Stomach (tissue), 19 donors: ENCODE measurements at places on chromosomes 5 and 9.

GRCh38 chr5:78232163-78232562 lies 62.3 kb downstream of the AP3B1 start:
- H3K27ac ChIP-seq = no peak overlapping the region
- no peak overlapping the region for H3K4me3 ChIP-seq
- DNase-seq = no peak
- peaks cover 8% of the 10 kb centered on the region for H3K4me1 ChIP-seq
- no peaks in the 10 kb centered on the region for H3K27me3 ChIP-seq
- H3K36me3 ChIP-seq = peaks cover under 1% of the 10 kb centered on the region

DNA sequence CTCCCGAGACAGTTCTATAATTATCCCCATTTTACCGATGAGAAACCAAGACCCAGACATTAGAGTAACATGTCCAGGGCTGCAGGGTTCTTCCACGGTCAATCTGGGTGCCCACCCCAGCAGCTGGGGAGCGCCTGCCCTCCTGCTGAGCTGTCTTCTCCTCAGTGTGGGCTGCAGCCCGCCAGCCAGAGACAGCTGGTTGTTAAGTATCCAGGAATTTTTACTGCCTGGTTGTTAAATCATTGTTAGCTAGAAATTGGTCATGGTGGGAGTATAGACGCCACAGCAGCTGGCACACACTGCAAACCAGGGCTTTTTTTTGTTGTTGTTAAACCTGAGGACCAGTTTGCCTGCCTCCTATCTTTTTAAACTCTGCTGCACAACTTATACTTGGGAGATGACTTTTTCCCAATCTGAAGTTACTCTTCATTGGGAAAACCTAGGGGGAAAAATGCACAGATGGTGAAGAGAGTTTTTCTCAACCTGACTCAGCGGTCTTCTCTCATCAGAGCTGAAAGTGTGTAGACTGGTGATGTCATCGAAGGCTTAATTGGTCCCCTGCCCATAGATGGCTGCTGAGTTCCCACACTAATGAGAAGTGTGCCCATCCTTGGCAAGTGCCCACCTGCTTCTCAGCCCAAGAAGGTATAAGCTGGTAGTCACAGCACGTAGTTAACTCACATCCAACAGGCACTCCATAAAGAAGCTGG lies 208.6 kb downstream of the DRD1 start:
- no peaks in the 10 kb centered on the region for H3K4me1 ChIP-seq
- no peaks in the 10 kb centered on the region for H3K27me3 ChIP-seq
- H3K36me3 ChIP-seq = no peaks in the 10 kb centered on the region
- DNase-seq = no peak

DNA sequence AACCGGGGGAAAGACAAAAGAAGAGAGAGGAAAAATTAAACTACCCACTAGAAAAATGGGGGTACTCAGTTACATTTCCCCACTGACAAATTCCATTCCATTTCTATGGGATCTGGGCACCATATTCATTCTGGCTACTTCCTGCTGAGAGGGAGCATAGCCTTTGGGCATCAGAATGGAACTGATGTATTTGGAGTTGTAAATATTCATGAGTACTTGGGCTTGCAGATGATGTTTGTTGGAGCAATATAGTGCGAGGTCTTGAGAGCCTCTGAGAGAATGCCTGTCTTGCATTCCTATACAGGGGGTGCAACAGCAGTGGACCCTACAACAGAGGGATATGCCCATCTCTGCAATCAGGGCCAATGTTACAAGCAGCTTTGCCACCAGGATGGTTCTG lies 16.7 kb downstream of the GMCL2 start:
- no peak overlapping the region for H3K27ac ChIP-seq
- no peaks in the 10 kb centered on the region for H3K36me3 ChIP-seq
- peaks cover 25% of the 10 kb centered on the region for H3K27me3 ChIP-seq

DNA sequence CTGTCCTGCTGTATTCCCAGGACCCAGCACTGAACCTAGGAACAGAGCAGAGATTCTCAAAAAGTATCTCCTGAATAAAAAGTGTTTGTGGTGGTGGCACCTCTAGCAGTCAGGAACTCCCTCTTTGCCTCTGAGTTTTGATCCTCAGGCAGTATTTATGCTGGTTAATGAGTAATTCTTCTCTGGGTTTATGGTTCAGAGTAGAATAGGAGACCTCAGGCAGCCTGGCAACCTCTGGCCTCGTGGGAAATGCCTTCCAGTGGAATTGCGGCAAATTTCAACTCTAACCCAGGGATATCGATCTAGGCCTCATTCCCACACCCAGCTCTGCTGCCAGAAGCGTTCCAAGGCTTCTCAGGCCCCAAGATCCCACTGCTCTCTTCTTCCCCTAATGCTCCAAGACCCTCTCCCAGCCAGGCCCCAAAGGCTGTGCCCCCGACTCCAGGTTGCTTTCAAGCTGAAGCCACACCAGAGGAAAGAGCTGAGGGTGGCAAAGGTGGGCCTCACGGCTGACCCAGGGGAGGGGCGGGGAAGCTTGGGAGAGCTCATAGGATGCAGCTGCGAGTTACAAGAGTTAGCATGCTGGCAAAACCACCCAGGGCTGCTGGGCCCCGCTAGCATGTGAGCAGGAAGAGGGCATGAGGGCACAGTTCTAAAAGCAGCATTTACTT lies 10.9 kb upstream of the HDHD3 start:
- peaks cover 46% of the 10 kb centered on the region for H3K36me3 ChIP-seq
- no peaks in the 10 kb centered on the region for H3K27me3 ChIP-seq
- peak; percentile 79 for DNase-seq
- peak overlapping the region; percentile 75 for H3K27ac ChIP-seq

- peaks cover 10% of the 10 kb centered on the region for H3K4me1 ChIP-seq
- H3K36me3 ChIP-seq = peaks cover 29% of the 10 kb centered on the region
- H3K27ac ChIP-seq = no peak overlapping the region
These were observed 2.0 kb upstream of the KDM3B start for GRCh38 chr5:138350563-138350890.

DNA sequence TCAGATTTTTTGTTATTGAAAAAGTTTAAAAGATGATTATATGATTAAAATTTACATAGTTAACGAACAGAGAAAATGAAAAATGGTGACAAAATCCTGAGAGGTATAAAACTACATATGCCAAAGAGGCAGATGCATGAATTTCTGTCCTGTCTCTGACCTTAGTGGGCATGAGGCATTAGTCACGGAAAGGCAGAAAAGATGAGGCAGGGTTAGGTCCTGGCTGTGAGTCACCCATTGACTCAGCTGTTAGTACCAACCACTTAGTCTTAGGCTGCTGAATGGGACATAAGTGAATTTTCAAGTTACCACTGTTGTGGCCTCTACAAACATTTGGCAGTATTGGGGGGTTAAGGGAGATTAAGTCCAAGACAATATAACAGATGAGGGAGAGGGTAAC lies 33.1 kb downstream of the RASA1 start:
- no peak overlapping the region for H3K4me3 ChIP-seq
- no peak for DNase-seq
- H3K4me1 ChIP-seq = peaks cover 30% of the 10 kb centered on the region

- no peaks in the 10 kb centered on the region for H3K36me3 ChIP-seq
- DNase-seq = no peak
- H3K27ac ChIP-seq = no peak overlapping the region
These were observed 201.5 kb downstream of the AOPEP start for GRCh38 chr9:94927762-94928670.

GRCh38 chr9:86112057-86112456 lies 12.7 kb upstream of the GOLM1 start:
- H3K4me3 ChIP-seq = no peak overlapping the region
- H3K27ac ChIP-seq = no peak overlapping the region
- H3K27me3 ChIP-seq = no peaks in the 10 kb centered on the region
- no peak for DNase-seq
- H3K36me3 ChIP-seq = no peaks in the 10 kb centered on the region
- no peaks in the 10 kb centered on the region for H3K4me1 ChIP-seq

- no peaks in the 10 kb centered on the region for H3K27me3 ChIP-seq
- H3K4me3 ChIP-seq = no peak overlapping the region
- no peaks in the 10 kb centered on the region for H3K4me1 ChIP-seq
- H3K36me3 ChIP-seq = no peaks in the 10 kb centered on the region
- DNase-seq = no peak
These were observed 352.4 kb upstream of the ACTBL2 start for GRCh38 chr5:57834829-57835608.

- DNase-seq = peak; percentile 61
- H3K27ac ChIP-seq = peak overlapping the region; percentile 77
- H3K4me3 ChIP-seq = no peak overlapping the region
These were observed 218.5 kb downstream of the C9orf50 start for GRCh38 chr9:129402371-129402739.

DNA sequence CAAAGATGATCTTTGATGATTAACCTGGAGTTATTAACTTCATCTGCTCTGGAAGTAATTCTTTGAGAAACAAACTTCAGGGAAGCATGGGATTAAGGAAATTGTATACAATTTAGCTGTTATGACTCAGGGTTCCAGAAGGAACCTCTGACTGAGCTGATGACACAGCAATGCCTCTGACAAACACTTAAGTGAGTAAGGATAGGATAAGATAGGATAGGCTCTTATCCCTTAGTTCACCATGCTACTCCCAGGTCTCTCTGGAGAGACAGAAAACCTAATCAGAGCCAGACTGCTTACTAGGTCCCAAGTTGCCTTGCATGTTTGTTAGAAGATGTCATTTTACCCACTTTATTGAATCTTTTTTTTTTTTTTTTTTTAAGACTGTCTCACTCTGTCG lies 12.6 kb upstream of the TMEM38B start:
- H3K4me1 ChIP-seq = no peaks in the 10 kb centered on the region
- no peak overlapping the region for H3K27ac ChIP-seq
- no peak overlapping the region for H3K4me3 ChIP-seq
- no peaks in the 10 kb centered on the region for H3K36me3 ChIP-seq
- no peak for DNase-seq
- H3K27me3 ChIP-seq = no peaks in the 10 kb centered on the region

- DNase-seq = no peak
- H3K4me3 ChIP-seq = peak overlapping the region; percentile 49
- H3K4me1 ChIP-seq = peaks cover 35% of the 10 kb centered on the region
These were observed 3.4 kb upstream of the CNTRL start for GRCh38 chr9:121071370-121071755.

DNA sequence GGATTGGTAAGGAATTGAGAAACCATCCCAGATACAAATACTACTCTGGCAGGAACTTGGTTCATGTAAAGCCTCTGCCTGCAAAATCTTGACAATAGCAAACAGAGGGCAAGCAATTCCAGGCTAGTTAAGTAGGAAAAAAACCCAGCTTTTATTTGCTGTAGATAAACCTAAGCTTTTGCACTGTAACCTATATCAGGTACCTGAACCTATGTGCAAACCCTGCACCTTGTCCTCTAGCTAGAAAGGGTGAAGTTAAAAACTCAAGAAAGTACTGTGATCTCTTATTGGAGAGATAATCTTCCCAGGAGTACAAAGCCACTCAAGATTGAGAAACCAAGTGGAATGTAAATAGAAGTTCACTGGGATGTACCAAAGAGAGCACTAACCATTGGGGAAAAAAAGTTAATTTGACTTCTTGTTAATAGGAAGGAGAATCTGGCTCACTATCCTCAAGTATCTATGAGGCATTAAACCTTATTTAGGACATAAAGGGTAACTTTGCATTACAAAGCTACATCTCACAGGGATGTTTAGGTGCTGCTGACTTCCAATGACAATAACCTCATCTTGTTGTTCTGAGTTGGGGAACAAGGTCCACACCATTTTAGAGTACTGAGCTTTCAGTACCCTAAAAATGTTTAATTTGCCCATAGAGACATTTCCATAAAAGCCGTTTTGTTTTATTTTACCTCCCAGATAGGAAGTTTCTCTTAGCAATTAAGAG lies 73.8 kb upstream of the PCA3 start:
- no peak for DNase-seq
- H3K36me3 ChIP-seq = no peaks in the 10 kb centered on the region
- no peak overlapping the region for H3K4me3 ChIP-seq
- H3K27me3 ChIP-seq = no peaks in the 10 kb centered on the region
- H3K4me1 ChIP-seq = peaks cover 61% of the 10 kb centered on the region

DNA sequence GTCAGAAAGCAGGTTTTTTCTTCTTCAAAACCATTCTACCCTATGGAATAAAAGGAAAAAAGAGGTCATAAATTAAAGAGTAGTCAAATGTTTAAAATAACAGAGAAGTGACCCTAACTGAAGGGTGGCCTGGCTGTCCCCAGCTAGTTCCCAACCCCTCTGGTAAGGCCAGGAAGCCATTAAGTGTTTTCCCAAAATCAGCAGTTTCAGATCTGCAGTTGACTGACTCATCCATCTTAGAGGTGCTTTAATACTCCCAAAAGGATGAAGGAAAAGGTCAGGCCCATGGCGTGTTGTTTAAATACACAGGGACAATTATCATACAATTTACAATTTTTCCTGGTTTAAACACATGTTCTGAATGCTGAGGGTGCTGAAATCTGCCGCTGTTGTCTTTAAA lies 47.9 kb upstream of the TBC1D9B start:
- peaks cover 41% of the 10 kb centered on the region for H3K36me3 ChIP-seq
- H3K4me1 ChIP-seq = no peaks in the 10 kb centered on the region
- DNase-seq = no peak
- no peaks in the 10 kb centered on the region for H3K27me3 ChIP-seq
- H3K4me3 ChIP-seq = no peak overlapping the region
- H3K27ac ChIP-seq = no peak overlapping the region

GRCh38 chr5:69492923-69493395 lies 369 bp downstream of the OCLN start:
- H3K4me1 ChIP-seq = peaks cover 27% of the 10 kb centered on the region
- H3K27ac ChIP-seq = peak overlapping the region; percentile 92
- peak; percentile 44 for DNase-seq
- no peaks in the 10 kb centered on the region for H3K36me3 ChIP-seq
- peak overlapping the region; percentile 83 for H3K4me3 ChIP-seq
- peaks cover 52% of the 10 kb centered on the region for H3K27me3 ChIP-seq

DNA sequence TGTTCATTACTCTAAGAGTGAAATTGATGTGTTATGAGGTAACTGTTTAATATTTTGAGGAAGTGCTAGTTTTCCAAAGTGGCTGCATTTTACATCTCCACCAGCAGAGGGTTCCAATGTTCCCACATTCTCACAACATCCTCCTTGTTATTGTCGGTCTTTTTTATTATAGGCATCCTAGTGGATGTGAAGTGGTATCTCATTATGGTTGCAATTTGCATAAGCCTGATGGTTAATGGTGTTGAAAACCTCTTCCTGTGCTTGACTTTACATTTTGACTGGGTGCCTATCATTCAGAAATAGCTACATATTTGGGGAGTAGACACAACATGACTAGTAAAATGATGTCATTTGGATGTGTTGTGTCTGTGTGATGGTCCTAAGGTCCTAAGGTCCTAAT lies 143.6 kb downstream of the MRPS30 start:
- H3K36me3 ChIP-seq = no peaks in the 10 kb centered on the region
- no peak for DNase-seq
- no peak overlapping the region for H3K27ac ChIP-seq
- no peaks in the 10 kb centered on the region for H3K27me3 ChIP-seq
- no peaks in the 10 kb centered on the region for H3K4me1 ChIP-seq

- DNase-seq = peak; percentile 57
- no peaks in the 10 kb centered on the region for H3K27me3 ChIP-seq
- no peaks in the 10 kb centered on the region for H3K4me1 ChIP-seq
- H3K4me3 ChIP-seq = no peak overlapping the region
These were observed 33.8 kb upstream of the PANK3 start for GRCh38 chr5:168612996-168613395.

DNA sequence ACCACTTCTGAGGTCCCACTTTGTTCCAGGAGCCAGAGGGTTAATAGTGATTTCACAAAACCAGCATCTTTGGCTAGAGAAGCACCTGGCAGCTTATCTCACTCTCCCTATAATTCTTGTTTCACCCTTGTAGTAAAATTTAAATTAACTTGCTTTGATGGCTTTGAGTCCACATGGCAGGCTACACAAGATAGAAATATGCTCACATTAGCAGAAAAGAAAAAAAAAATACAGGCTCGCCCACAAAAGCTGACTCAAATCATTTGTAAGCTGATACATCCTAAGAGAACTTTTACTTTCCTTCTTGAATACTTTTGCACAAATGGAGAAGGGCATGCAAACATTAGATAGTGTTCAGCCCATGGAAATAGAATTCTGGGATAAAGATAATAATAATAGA lies 36.2 kb downstream of the TNFSF15 start:
- H3K27me3 ChIP-seq = no peaks in the 10 kb centered on the region
- H3K27ac ChIP-seq = no peak overlapping the region
- no peaks in the 10 kb centered on the region for H3K36me3 ChIP-seq
- H3K4me1 ChIP-seq = no peaks in the 10 kb centered on the region
- DNase-seq = peak; percentile 18
- H3K4me3 ChIP-seq = no peak overlapping the region
